ENCODE measurements at places on chromosomes 1 and 21. TPM values are rescaled to one million over a fixed set of nuclear protein-coding genes. Genes with fewer than 3 reads are reported as not detected.

GRCh38 chr1:16903054-16903453, 7.3 kb downstream of the RNU1-2 start:
- no peak for DNase-seq

DNA sequence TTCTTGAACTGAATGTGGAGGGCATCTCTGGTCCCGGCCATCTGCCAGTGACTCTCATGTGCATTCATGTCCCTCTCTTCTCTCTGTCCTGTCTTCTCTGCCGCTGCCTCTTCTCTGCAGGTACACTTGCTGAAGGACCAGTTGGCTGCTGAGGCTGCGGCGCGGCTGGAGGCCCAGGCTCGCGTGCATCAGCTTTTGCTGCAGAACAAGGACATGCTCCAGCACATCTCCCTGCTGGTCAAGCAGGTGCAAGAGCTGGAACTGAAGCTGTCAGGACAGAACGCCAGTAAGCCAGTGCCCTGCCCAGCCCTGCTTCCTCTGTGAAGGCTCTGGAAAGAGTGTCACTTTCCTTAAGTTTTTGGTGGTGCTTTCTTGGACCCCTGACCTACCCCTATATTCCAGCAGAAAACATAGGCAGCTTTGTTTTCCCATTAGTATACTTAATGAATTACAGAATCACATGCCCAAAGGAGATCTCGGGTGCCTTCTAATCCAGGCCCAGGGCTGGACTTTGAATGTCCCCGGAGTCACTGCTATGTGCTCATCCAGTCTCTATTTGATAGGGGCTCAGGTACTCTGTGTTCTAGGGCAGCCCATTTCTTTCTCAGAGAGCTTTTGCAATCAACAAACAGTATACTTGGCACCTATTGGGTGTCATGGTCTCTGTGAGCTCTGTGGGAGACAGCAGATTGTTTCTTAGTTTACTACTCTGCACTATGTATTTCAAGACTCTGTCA, 11.2 kb downstream of the SPATA46 start:
- DNase-seq, result no peak

GRCh38 chr1:67371681-67372080, 58.5 kb downstream of the SERBP1 start:
- DNase-seq, result no peak

- DNase-seq, result no peak
These were observed 37.3 kb downstream of the GPR137B start for GRCh38 chr1:236179634-236180033.

DNA sequence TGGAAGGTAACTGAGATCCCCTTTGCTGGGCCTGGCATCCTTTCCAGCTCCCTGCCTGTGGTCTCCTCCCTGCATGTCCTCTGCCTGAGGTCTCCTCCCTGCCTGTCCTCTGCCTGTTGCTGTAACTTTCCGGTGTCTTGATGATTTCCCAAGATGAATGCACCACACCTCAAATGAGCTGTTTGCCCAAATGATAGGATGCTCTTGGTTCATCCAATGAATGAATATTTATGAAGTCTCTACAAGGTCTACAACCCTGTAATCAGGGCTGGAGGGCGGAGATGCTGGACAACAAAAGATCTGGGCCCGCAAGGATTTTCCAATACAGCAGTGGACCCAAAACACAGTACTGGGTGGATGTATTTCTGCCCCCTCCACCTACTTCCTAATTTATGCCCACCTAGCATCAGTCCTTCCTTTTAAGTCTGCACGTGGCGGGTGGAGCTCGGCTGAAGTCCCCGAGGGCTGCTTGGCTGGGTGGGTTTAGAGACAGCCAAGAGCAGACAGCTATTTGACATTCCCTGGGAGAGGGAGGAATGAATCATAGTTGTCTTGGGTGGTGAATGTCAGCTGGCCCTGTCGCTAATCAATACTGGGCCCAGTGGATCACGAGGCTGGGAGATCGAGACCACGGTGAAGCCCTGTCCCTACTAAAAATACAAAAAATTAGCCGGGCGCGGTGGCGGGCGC, 60.3 kb upstream of the GRHL3 start:
- DNase-seq, result no peak

- DNase-seq, result peak; percentile 3
These were observed 876 bp downstream of the EFCAB7 start for GRCh38 chr1:63524201-63524600.

GRCh38 chr1:192513697-192514096, 61.9 kb upstream of the RGS1 start:
- no peak for DNase-seq

- DNase-seq, result peak; percentile 52
These were observed 56.9 kb upstream of the NRIP1 start for GRCh38 chr21:15121655-15122120.

DNA sequence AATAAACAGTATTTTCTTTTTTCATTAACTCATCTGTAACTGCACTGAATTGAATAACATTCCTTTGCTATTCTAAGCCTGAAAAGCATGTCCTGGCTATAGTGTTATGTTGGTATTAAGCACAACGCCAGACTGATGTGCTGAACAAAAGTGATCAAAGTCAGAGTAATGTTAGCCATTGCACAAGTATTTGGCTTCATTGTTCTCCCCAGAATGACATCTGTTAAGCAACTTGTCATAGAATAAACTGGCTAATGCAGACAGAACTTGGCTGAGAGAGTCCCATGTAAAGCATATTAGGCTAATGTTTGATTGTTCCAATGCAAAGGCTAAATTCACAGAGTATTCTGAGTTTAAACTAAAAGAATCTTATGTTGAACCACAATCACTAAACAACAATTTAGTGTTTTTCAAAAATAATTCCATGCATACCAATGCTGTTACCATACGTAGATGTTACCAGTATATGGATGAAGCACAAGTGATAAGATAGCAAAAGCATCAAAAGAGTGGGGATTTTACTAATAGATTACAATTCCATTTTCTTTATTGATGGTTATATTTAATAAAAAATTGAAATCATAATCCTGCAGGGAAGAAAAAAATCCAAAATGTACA, 235.3 kb upstream of the DMRTA2 start:
- no peak for DNase-seq

DNA sequence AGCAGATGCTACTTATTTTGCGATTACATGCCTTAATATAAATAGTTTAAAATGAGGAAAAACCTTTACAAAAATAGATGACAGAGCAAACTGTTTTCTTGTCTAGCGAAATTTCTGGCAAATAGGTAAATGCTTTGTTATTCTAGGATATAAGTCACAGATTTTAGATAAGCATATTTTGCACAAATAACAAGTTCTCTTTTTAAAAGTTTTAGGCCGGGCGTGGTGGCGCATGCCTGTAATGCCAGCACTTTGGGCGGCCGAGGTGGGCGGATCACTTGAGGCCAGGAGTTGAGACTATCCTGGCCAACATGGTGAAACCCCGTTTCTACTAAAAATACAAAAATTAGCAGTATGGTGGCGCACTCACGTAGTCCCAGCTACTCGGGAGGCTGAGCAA, 20.3 kb upstream of the ERRFI1 start:
- DNase-seq, result no peak

DNA sequence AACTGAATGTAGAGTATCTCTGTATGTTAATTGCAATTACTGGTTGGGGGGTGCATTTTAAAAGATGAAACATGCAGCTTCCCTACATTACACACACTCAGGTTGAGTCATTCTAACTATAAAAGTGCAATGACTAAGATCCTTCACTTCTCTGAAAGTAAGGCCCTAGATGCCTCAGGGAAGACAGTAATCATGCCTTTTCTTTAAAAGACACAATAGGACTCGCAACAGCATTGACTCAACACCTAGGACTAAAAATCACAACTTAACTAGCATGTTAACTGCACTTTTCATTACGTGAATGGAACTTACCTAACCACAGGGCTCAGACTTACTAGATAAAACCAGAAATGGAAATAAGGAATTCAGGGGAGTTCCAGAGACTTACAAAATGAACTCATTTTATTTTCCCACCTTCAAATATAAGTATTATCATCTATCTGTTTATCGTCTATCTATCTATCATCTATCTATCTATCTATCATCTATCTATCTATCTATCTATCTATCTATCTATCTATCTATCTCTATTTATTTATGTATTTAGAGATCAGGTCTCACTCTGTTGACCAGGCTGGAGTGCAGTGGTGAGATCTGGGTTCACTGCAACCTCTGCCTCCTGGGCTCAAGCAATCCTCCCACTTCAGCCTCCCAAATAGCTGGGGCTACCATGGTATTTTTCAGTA, 47.8 kb downstream of the CHML start:
- DNase-seq, result no peak

OR6K3 gene
- not detected for total RNA-seq

DEPDC1 gene
- total RNA-seq, result 0.29 TPM

CYB5RL gene
- total RNA-seq, result 1.8 TPM

MPL gene
- total RNA-seq, result not detected

AVPR1B gene
- total RNA-seq, result not detected

KCNE2 gene
- not detected for total RNA-seq

CYP4Z1 gene
- 8.9 TPM for total RNA-seq
